ENCODE measurements at places on chromosomes 4 and X.

DNA sequence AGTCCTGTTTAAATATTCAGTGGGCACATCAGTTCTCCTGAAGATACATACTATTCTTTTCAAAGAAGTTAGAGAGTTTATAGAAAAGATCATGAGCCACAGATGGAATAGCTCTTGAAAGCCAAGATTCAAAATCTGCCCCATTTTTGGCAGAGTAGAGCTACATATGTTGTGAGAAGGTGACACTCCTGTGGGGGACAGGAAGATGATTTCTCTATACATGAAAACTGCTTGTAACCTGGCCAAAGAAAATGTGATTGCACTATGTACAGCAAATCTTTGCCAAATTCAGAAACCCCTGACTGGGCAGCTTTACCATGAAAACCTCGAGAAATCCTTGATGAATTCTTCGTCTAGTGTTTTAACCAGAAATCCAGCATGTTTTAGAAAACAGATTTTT, 44.9 kb downstream of the GPM6A start:
- no peak for DNase-seq

DNA sequence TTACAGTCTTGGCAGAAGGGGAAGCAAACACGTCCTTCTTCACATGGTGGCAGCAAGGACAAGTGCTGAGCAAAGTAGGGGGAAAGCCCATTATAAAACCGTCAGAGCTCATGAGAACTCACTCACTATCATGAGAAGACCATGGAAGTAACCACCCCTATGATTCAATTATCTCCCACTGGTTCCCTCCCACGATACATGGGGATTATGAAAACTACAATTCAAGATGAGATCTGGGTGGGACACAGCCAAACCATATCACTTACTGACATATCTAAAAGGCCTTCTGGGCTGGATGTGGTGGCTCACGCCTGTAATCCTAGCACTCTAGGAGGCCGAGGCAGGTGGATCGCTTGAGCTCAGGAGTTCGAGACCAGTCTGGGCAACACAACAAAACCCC, 117.1 kb upstream of the USP9X start:
- no peak for DNase-seq

- DNase-seq = no peak
Measured at GRCh38 chr4:176645246-176645960, 147.3 kb downstream of the VEGFC start.

- DNase-seq = no peak
Measured at GRCh38 chrX:134660627-134661026, 2.4 kb upstream of the PLAC1 start.

DNA sequence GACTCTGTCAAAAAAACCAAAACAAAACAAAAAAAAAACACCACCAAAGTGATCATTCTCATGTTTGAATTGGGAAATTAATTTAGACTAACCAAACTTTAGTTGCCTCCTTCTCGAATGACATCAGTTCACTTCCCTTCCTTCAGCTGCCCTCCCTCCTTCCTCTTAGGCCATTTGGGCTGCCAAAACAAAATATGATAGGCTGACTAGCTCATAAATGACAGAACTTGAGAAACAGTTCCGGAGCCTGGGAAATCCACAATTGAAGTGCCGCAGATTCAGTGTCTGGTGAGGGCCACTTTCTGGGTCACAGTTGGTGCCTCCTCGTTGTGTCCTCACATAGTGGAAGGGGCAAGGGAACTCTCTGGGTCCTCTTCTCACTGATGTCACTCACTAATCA, 16.1 kb upstream of the WAS start:
- DNase-seq = no peak

GRCh38 chrX:853304-853703, 222.7 kb downstream of the SHOX start:
- no peak for DNase-seq

DNA sequence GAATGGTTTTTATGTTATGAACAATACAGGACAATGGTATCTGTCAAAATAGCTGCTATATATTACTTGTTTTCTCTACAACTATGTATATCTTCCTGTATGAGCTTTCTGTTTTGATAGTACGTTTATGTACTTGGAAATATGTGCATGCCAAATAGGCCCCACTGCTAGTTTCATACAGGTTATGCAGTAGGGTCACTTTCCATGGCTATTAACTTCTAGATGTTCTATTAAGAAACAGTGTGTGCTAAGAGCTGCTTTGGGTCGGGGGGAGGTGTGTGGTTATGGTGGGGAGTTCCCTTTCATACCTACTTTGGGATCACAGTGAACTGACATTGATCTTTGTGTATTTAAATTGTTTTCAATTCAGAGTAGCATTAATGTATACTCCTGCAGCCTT, 30.9 kb downstream of the RBPJ start:
- no peak for DNase-seq

GRCh38 chr4:155615081-155615887, 51.4 kb upstream of the GUCY1A1 start:
- DNase-seq = no peak
